Naive thymus-derived CD8-positive, alpha-beta T cell (primary cell): ENCODE measurements at places on chromosomes 4 and X. TPM values are rescaled to one million over a fixed set of nuclear protein-coding genes. Genes with fewer than 3 reads are reported as not detected.

DKK2 gene
- not detected for total RNA-seq

GRCh38 chr4:109947918-109948317, 35.2 kb downstream of the EGF start:
- no peaks in the 10 kb centered on the region for H3K36me3 ChIP-seq
- H3K27me3 ChIP-seq = no peaks in the 10 kb centered on the region
- no peaks in the 10 kb centered on the region for H3K4me1 ChIP-seq
- H3K4me3 ChIP-seq = no peak overlapping the region
- no peak for DNase-seq

HERC5 gene
- 11.5 TPM for total RNA-seq

MAOA gene
- 0.13 TPM for total RNA-seq

- peaks cover 9% of the 10 kb centered on the region for H3K27me3 ChIP-seq
- H3K4me1 ChIP-seq = no peaks in the 10 kb centered on the region
- no peak for DNase-seq
- no peak overlapping the region for H3K4me3 ChIP-seq
These were observed 62.6 kb downstream of the GLRA2 start for GRCh38 chrX:14591976-14592375.

GRCh38 chr4:126207910-126208309, 893.2 kb downstream of the FAT4 start:
- no peaks in the 10 kb centered on the region for H3K27me3 ChIP-seq
- DNase-seq = no peak
- no peaks in the 10 kb centered on the region for H3K4me1 ChIP-seq
- no peak overlapping the region for H3K27ac ChIP-seq
- H3K36me3 ChIP-seq = no peaks in the 10 kb centered on the region
- H3K4me3 ChIP-seq = no peak overlapping the region

DNA sequence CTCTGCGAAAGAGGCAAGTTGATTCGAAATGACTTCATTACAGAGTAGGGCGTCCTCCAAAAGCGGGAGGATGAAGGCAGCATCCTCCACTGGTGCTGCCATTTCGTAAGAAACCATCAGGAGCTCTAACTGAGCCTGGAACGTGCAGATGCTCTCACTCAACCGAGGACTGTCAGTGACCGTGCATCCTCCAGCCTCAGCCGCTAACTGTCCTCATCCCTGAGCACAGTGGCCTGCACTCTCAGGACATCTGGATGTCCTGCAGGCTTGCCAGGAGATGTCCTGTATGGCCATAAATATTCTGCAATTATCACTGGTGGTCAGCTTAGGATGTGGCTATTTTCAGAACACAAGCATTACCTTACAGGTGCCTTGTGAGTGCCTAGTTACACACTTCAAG, 107.1 kb upstream of the ADRA2C start:
- H3K27ac ChIP-seq = no peak overlapping the region
- no peaks in the 10 kb centered on the region for H3K4me1 ChIP-seq
- peaks cover 36% of the 10 kb centered on the region for H3K27me3 ChIP-seq
- no peak for DNase-seq

GRCh38 chrX:119240356-119240755, 4.3 kb downstream of the PGRMC1 start:
- H3K27ac ChIP-seq = no peak overlapping the region
- H3K4me1 ChIP-seq = peaks cover 38% of the 10 kb centered on the region
- no peak overlapping the region for H3K4me3 ChIP-seq
- peaks cover 4% of the 10 kb centered on the region for H3K36me3 ChIP-seq

DNA sequence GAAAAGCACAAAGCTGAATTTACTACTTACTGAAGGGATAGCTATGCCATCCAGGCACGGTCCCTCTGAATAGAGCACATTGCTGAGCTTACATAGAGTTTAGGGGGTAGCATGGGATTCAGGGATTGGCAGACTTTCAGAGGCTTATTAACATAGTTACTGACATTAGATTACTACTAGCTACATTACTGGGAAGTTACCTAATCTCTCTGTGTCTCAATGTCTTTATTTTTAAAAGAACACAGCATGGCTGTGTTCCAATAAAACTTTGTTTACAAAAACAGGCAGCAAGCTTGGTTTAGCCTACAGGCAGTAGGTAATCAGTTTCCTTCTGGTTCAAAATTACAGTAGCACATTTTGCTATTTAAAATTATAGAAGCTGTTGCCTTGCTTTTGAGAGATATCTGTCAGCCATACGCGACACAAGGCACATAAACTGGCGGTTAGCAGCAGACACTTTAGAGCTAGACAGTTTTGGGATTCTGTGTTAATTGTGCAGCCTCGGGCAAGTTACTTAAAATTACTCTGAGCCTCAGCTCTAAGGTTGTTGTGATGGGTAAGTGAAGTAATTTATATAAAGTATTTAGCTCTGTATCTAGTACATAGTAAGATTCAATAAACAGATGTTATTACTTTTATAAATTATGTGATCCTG, 6.9 kb downstream of the KLHL8 start:
- H3K27me3 ChIP-seq = no peaks in the 10 kb centered on the region
- H3K27ac ChIP-seq = no peak overlapping the region
- H3K4me3 ChIP-seq = no peak overlapping the region
- peaks cover 32% of the 10 kb centered on the region for H3K4me1 ChIP-seq

CSAG3 gene
- not detected for total RNA-seq

GRCh38 chr4:109990261-109991257, 77.9 kb downstream of the EGF start:
- no peak for DNase-seq
- no peak overlapping the region for H3K4me3 ChIP-seq
- no peaks in the 10 kb centered on the region for H3K4me1 ChIP-seq
- H3K27ac ChIP-seq = no peak overlapping the region
- peaks cover 4% of the 10 kb centered on the region for H3K27me3 ChIP-seq

FGFR3 gene
- not detected for total RNA-seq

- no peak overlapping the region for H3K27ac ChIP-seq
- no peaks in the 10 kb centered on the region for H3K36me3 ChIP-seq
- H3K4me3 ChIP-seq = no peak overlapping the region
- peaks cover 8% of the 10 kb centered on the region for H3K27me3 ChIP-seq
These were observed 10.3 kb downstream of the EGFL6 start for GRCh38 chrX:13579661-13580060.

UGT2A2 gene
- total RNA-seq = not detected

GRID2 gene
- total RNA-seq = not detected

GRCh38 chr4:566508-567295, 9.4 kb downstream of the TMEM271 start:
- H3K36me3 ChIP-seq = no peaks in the 10 kb centered on the region
- H3K4me3 ChIP-seq = no peak overlapping the region
- H3K4me1 ChIP-seq = peaks cover 2% of the 10 kb centered on the region
- no peak overlapping the region for H3K27ac ChIP-seq
- DNase-seq = no peak

GRCh38 chrX:29071525-29072320, 484.5 kb downstream of the IL1RAPL1 start:
- no peaks in the 10 kb centered on the region for H3K27me3 ChIP-seq
- no peaks in the 10 kb centered on the region for H3K4me1 ChIP-seq
- DNase-seq = no peak
- no peak overlapping the region for H3K27ac ChIP-seq
- H3K36me3 ChIP-seq = no peaks in the 10 kb centered on the region

ESX1 gene
- not detected for total RNA-seq

FAM47A gene
- total RNA-seq = not detected

DNA sequence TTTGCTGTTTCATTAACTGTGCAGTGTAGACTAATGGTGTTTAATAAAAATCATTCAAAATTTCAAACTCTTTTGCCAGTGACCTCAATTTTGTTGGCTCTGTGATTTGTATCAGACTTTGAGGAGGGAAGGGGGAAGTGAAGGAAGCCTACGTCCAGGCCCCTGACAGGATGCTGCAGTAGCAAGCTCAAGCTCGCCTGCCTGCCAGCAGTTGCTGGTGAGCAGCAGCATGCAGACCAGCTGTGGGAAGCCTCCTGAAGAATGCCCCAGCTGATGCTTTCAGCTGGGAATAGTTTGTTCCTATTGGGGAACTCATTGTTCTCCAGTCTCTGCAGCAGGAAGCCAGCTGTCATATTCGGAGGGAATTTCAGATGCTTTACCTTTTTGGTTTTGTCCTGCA, 495.2 kb downstream of the AFF2 start:
- no peaks in the 10 kb centered on the region for H3K4me1 ChIP-seq
- no peak overlapping the region for H3K27ac ChIP-seq
- H3K4me3 ChIP-seq = no peak overlapping the region

- no peaks in the 10 kb centered on the region for H3K36me3 ChIP-seq
- DNase-seq = no peak
- H3K4me3 ChIP-seq = no peak overlapping the region
- no peak overlapping the region for H3K27ac ChIP-seq
- no peaks in the 10 kb centered on the region for H3K4me1 ChIP-seq
These were observed 258.7 kb upstream of the SLC7A11 start for GRCh38 chr4:138500869-138501268.

PI4K2B gene
- 13.2 TPM for total RNA-seq

GRCh38 chr4:114472269-114473032, 126.2 kb upstream of the UGT8 start:
- H3K27ac ChIP-seq = no peak overlapping the region
- no peak for DNase-seq
- no peak overlapping the region for H3K4me3 ChIP-seq
- no peaks in the 10 kb centered on the region for H3K36me3 ChIP-seq
- peaks cover 5% of the 10 kb centered on the region for H3K27me3 ChIP-seq

- H3K4me3 ChIP-seq = no peak overlapping the region
- no peak overlapping the region for H3K27ac ChIP-seq
These were observed 203.5 kb downstream of the PRDM5 start for GRCh38 chr4:120718979-120719566.

CACNA1F gene
- total RNA-seq = 3.8 TPM

DNA sequence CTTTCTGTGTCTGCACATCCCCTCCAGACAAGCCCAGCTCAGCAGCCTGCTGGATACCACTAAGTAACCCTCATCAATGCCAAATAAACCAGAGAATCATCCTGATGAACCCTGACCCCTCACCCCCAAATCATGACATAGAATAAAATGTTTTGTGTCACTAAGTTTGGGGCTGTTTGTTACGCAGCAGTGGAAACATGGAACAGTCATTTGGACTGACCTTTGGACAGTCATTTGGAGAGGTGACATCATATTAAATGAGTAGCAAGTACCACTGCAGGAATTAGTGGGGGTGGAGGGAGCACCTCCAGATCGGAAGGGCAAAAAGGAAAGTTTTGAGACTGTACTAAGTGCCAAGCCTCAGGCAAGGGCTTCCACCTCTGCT, 55.6 kb upstream of the MSX1 start:
- no peak overlapping the region for H3K27ac ChIP-seq
- H3K4me1 ChIP-seq = no peaks in the 10 kb centered on the region
- peaks cover 12% of the 10 kb centered on the region for H3K27me3 ChIP-seq
- no peak for DNase-seq
- H3K36me3 ChIP-seq = peaks cover 19% of the 10 kb centered on the region

GRCh38 chr4:48801016-48801715, 21.1 kb upstream of the FRYL start:
- H3K4me1 ChIP-seq = no peaks in the 10 kb centered on the region
- H3K27ac ChIP-seq = no peak overlapping the region
- H3K27me3 ChIP-seq = peaks cover 3% of the 10 kb centered on the region
- H3K36me3 ChIP-seq = no peaks in the 10 kb centered on the region
- no peak overlapping the region for H3K4me3 ChIP-seq

DNA sequence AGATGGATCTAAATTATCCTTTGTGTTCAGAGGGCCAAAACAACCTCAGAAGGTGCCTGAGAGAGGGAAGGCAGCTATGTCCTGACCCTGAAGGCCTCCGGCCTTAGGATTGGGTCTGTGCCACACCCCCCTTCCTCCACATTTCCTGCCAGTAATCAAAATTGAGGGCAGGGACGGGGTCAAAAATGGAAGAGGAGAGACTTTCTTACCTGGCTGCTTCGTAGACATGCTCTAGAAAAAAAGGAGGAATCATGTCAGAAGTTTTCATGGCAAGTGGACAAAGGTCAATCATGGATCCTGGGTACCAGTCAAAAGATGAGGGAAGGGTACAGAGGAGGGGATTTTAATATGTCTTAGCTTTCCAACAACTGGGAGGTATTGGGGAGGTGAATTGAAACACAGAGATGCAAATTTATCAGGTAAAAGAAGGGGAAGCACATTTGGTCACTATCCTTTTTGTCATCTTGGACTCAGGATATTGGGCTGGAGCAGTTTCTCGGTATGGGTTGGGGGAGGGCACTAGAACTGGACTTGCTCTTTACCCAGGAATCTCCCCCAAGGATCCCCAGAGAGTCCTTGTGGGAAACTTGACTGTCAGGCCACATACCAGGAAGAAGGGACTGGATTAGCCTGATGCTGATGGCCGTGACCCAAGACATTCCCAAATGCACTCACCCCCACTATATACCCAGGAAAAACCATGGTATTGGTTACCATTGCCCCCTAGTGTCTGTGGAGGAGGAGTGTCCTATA, 17.1 kb downstream of the VSIG4 start:
- peaks cover 23% of the 10 kb centered on the region for H3K4me1 ChIP-seq
- H3K4me3 ChIP-seq = no peak overlapping the region
- no peaks in the 10 kb centered on the region for H3K36me3 ChIP-seq
- no peaks in the 10 kb centered on the region for H3K27me3 ChIP-seq
- no peak for DNase-seq

AREG gene
- 0.52 TPM for total RNA-seq

DNA sequence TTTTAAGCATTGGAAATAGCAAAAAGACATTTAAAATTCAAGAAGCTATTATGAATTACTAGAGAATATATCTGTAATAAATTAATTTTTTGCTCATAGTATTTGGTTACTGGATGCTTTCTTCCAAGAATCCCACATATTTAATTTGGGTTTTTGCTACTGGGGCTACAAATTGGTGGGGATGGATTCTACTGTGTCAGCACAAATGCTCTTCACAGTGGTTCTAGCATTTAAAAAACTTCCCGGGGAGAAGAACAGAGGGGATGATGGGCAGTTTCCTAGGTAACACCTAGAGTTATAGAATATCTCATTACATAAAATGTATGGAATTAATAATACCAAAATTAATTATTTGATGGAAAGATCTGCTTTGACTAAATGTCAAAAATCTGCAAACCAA, 68.9 kb upstream of the PRPS2 start:
- no peaks in the 10 kb centered on the region for H3K36me3 ChIP-seq
- H3K4me1 ChIP-seq = no peaks in the 10 kb centered on the region
- no peak overlapping the region for H3K27ac ChIP-seq
- peaks cover 6% of the 10 kb centered on the region for H3K27me3 ChIP-seq

DNA sequence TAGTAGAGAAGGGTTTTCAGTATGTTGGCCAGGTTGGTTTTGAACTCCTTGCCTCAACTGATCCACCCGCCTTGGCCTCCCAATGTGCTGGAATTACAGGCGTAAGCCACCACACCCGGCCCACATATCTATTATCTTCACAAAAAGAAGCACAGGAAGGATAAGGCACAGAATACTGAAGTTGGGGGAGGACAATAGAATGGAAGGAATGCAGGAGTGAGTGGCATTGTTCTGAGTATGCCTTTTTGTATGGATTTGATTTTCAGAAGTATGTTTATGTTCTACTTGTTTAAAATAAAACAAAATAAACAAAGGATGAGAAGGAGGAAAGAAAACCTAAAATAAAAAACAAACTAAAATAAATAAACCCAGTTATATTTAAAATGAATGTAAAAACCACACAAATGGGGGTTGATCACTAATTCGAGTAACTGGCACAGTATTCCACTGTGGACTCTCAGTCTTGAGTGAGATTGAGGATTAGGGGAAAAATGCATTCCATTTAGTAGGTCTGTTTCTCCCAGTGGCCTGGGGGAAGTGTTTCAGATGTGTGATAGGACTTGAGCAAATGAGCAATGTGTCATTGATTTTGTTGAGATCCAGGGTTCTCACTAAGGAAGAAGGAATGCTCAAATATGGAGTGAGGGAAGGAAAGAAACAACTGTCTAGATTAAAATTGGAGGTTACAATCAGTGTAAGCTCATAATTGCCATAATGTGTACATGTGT, 109.0 kb upstream of the C1QTNF7 start:
- no peak overlapping the region for H3K4me3 ChIP-seq
- H3K27me3 ChIP-seq = peaks cover 2% of the 10 kb centered on the region
- DNase-seq = no peak
- H3K4me1 ChIP-seq = no peaks in the 10 kb centered on the region
- H3K27ac ChIP-seq = no peak overlapping the region
- no peaks in the 10 kb centered on the region for H3K36me3 ChIP-seq

PCYT1B gene
- total RNA-seq = not detected
